ENCODE measurements at places on chromosomes 13 and 19.

GRCh38 chr19:15328312-15328711, 4.0 kb downstream of the BRD4 start:
- DNase-seq = peak; percentile 15

DNA sequence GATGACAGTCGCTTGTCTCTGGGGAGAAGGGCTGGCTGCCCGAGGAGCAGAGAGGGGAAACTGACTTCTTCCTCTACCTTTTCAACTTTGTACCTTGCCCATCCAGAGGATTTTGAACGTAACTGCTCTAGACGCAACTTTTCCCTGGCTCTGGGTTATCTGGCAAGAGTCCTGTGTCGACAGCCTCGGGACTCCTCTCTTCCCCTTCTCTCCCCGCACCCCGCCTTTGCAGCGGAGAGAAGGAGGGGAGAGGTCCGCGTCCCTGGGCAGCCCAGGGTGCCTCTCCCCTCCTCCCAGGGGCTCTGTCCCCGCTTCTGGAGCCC, 574 bp downstream of the SH3GL1 start:
- DNase-seq = no peak

DNA sequence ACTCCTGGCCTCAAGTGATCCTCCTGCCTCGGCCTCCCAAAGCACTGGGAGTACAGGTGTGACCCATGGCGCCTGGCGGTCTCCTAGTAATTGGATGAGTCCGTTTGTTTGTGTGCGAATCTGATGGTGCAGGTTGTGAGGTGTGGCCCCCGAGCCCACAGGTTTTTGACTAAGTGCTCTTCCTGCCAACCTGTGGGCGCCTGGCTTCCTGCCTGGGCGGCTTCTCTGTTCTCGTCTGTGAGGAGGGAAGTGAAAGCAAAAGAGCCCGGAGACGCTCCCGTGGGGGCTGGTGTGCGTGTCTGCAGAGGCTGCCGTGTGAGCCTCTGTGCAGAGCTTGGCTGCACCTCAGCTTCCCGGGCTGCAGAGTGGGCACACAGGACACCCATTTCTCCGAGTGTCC, 10.0 kb downstream of the ARHGAP45 start:
- DNase-seq = peak; percentile 98

DNA sequence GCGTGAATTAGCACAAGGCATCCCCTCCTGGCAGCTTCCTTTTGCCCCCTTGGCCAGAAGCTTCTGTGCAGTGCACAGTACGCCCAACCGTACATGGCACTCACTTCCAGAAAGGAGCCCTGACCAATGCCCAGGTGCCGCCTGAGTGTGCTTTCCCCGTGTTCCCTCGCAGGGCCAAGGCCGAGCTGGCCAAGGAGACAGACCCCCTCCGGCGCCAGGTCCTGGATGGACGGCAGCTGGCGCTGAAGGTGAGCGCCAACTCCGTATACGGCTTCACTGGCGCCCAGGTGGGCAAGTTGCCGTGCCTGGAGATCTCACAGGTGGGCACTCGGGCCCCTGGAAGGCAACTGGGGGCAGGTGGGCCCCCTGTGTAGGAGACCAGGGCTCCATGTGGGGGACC, 9.4 kb upstream of the SPIB start:
- DNase-seq = no peak
